ENCODE measurements at places on chromosomes 6 and 20. TPM values are rescaled to one million over a fixed set of nuclear protein-coding genes. Genes with fewer than 3 reads are reported as not detected.

The ZNF184 gene
- 14.3 TPM for total RNA-seq

The MAP3K5 gene
- total RNA-seq: 18.7 TPM

GRCh38 chr6:121697921-121698320 is 262.5 kb downstream of the GJA1 start:
- DNase-seq: no peak
- no peaks in the 10 kb centered on the region for H3K27me3 ChIP-seq
- H3K4me1 ChIP-seq: no peaks in the 10 kb centered on the region

GRCh38 chr20:63295422-63295821 is 2.4 kb downstream of the COL20A1 start:
- DNase-seq: no peak
- H3K4me3 ChIP-seq: no peak overlapping the region
- no peak overlapping the region for H3K27ac ChIP-seq

All from T-cell (primary cell).